Stimulated activated CD4-positive, alpha-beta T cell treated with anti-CD3 and anti-CD28 coated beads, TNF-alpha, amount 100 ng/mL, for 4 hours (primary cell): ENCODE measurements at places on chromosomes 7 and 10.

GRCh38 chr10:78898341-78899097, 170.2 kb upstream of the ZMIZ1 start:
- no peak for DNase-seq

DNA sequence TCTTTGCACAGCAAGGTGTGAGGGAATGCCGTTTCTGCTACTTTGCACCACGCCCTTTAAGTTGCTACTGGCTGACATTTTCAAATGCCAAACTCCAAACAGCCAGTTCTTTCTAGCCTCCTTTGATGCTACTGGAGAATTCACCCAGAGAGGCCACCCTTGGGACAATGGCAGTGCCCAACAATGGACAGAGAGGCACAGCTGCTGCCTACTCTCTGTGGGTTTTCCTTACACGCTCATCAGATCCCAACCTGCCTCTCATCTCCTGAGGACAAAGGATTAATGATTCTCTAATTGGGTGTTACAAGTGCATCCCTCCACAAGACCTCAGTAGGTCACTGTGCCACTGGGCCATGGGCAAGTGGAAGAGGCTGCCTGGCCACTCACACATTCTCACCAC, 105.8 kb downstream of the COBL start:
- no peak for DNase-seq

- DNase-seq: no peak
These were observed 11.2 kb downstream of the PFKFB3 start for GRCh38 chr10:6213908-6214307.

DNA sequence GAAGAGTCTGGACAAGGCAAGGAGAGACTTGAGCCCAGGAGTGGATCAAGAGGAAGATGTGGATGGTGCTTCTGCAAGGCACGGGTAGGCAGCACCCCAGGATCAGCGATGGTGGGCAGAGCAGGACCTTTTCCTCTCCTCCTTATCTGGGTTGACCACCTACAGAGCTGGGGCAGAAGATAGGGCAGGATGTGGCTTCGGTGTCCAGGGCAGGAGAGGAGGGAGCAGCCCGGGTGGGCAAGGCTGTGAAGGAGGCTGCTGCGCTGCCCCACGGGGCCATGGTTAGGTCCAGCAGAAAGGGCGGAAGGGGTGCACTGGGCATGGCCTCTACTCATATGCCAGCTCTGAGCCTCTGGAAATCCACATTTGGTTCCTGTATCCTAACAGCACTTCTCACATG, 20.0 kb upstream of the PARP12 start:
- no peak for DNase-seq

DNA sequence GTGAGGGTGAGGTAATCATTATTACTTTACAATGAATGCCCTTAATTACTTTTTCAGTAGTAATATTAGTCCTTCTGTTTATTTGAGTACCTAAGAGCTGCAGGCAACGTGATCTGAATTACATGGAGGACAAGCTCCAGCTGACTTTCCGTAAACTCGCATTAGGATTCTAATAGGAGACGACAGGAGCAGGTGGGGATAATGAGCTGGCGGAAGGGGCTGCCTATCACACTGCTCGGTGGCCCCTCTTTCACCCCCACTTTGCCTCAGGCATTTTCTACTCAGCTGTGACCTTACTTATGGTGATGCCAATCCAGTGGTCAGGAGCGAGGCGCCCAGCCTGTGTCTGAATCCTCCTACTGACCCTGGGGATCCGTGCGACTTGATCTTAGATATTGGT, at the start of gene C7orf33:
Gene C7orf33 (plus strand): TSS at position 296 of the 400 bp plus-strand sequence. CDS start 160 bp downstream, outside the sequence.
- no peak for DNase-seq

GRCh38 chr7:36281945-36282717, 107.5 kb upstream of the ANLN start:
- DNase-seq: no peak

- no peak for DNase-seq
These were observed 297.5 kb upstream of the NRP1 start for GRCh38 chr10:33631991-33632390.

GRCh38 chr7:69982197-69982596, 383.9 kb downstream of the AUTS2 start:
- DNase-seq: no peak

GRCh38 chr7:108809356-108809755, 239.7 kb downstream of the DNAJB9 start:
- DNase-seq: no peak

- DNase-seq: no peak
These were observed 55.8 kb downstream of the INPP5A start for GRCh38 chr10:132593389-132593788.

GRCh38 chr10:91313-91712, 42.2 kb upstream of the TUBB8 start:
- no peak for DNase-seq

DNA sequence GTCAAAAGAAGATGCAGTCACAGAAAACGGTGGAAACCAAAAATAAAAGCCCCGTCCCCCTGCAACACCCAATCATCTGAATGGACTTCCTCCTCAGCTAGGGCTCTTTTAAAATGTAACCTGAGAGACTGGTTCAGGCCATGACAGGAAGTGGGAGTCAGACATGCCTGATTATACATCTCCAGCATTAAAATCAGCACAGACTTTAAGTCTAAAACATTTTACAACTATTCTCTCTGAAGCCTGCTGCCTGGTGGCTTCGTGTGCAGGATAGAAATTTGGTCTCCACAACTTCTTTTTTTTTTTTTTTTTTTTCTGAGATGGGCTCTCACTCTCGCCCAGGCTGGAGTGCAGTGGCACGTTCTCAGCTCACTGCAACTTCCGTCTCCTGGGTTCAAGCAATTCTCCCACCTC, 30.3 kb downstream of the HACD1 start:
- DNase-seq: no peak

DNA sequence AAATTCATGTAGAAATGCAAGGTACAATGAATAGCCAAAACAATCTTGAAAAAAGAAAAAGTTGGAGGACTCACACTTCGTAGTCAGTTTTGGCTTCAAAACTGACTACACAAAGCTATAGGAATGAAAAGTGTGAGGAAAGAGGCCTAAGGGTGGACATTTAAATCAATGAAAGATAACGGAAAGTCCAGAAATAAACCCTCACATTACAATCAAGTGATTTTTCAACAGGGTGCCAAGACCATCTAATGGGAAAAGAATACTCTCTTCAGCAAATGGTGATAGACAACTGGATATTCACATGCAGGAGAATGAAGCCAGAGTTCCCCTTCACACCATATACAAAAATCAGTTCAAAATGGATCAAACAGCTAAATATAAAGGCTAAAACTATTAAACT, 106.8 kb downstream of the SRPK2 start:
- DNase-seq: no peak

DNA sequence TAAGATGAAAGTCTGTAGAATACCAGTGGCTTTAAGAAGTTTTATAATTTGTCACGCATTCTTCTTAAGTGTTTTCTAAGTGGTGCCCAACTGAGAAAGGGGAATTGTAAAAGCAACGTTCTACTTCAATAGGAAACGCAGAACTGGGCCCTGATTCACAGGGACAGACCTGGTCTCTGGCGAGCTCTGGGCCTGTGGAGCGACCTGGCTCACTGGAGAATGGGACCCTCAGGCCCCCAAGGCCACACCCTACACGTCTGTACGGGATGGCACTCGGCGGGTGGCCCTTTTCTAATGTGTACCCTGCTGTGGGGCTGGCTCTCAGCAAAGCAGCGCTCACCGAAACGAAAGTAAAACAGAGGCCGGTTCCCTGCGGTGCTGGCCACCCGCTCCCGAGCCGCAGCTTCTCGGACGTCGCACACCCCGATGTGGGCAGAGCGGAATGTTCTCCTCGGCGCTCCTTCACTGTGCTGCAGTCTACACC, 205.0 kb downstream of the DIP2C start:
- no peak for DNase-seq

- DNase-seq: no peak
These were observed 26.4 kb downstream of the CDK6 start for GRCh38 chr7:92809760-92810573.

- DNase-seq: no peak
These were observed 19.4 kb upstream of the SH2D4B start for GRCh38 chr10:80518143-80518806.

DNA sequence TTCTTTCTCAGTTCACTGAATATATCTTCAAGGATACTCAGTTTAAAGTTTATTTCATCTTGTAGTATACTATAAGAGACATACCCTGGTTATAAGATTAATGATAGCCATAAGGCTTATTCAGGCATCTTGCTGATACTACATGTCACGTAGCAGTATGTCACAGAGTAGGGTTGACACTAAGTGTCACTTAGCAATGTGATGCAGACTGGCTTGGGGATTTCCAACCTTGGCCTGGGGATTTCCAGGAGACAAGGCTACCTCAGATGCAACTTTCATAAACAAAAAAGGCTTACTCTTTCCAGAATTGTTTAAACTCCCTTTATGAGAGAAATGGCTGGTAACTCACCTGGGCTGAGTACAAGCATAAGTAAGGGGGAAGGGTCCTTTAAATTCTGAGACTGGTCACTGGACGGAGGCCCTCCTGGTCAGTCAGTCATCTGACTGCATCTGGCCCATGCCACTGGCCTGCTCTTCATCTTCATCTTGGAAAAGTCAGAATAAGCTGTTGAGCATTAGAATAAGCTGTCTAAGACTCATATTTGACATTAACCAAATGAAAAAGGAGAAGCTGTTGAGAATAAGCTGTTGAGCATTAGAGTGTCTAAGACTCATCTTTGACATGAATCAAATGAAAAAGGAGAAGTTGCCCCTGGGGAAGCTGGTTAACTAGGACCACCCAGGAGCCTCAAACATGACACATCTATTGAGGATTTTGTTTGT, 9.5 kb downstream of the SLC13A1 start:
- no peak for DNase-seq

GRCh38 chr10:88493691-88494483, 89.2 kb downstream of the RNLS start:
- no peak for DNase-seq

DNA sequence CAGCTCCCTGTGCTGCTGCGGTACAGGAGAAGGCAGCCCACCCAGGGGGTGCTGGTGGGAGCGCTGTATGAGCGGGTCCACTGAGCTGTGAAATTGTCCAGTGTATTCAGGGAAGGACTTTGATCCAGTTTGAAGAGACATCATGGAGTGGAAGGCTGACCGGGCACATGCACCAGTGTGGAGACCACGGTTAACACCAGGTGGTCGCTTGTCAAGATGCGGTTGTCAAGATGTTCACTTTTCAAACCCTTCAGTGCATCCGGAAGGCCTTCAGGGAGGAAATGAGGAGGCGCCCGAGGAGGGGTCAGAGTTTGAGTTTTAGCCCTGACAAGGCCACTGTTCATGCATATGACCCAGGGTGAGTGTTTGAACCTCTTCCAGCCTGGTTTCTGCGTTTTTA, 6.1 kb downstream of the DOCK1 start:
- DNase-seq: no peak

DNA sequence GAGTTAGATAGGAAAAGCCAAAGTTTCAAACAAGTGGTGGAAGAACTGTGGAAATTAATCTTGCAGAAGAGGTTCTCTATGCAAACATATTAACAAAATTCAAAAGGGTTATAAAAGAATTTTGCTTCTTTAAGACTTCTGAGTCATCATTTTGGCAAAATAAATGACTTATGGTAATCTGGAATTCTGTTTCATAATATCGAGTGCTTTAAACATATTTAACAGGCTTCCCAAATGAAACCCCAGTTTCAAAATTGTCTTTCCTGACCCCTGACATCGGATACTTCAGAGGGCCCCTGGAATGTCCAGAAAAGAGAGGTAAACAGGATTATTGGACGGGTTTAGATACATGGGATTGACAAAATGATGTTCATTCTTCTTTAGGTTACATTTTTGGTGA, 444.6 kb downstream of the HTR7 start:
- DNase-seq: no peak

DNA sequence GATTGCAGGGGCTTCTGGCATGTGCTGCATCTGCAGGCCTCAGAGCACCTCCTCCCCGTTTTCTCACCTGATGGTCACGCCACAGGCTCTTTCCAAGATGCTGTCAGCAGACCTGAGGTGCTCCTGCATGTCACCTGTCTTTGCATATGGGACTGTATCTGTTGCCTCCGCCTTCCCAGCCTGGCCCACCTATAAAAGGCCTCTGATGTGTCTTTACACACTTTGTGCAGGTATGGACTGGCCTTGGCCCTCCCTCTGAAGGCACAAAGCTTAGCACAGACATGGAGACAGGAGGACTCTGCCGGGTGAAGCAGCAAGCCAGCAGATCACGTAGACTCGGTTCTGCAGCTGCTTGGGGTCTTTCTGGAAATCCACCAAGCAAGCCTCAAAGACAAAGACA, 220.9 kb upstream of the PPP2R2D start:
- no peak for DNase-seq

GRCh38 chr7:85103357-85103756, 83.5 kb downstream of the SEMA3D start:
- no peak for DNase-seq

DNA sequence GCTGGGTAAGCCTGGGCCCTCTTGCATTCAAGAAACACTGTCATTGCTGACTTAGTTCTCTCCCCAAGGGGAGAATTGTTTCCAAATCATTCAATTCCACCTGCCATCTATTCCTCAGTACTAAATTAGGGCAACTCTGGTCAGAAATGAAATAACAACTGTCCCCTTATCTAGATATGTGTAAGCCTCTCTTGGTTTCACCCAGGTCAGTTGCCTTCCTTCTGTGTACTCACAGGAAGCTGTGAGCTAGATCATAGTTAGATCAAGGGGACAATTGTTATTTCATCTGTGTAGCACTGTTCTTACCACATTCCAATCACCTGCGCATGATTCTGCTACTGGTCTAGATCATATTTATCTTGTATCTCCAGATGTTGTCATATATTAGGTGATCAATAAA, 483.0 kb upstream of the SORCS1 start:
- DNase-seq: no peak

- DNase-seq: no peak
These were observed 115.8 kb upstream of the FAM204A start for GRCh38 chr10:118457824-118458428.

DNA sequence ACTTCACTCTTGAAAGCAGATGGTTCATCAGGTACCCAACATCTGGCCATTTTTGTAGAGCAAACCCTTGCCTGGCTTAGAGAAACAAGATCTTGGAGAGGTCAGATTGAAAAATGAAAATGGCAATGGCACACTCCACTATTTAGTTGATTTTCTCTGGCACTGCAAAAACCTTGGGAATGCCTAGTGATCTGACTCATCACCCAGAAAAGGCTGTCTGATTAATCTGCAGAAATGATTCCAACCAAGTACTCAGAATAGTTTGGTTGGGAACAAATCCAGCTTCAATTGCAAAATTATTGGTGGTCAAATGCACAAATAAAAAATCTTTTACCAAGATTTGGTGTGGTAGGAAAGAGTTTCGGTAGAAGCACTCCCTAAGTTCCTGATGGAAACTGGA, 351.2 kb downstream of the PHTF2 start:
- no peak for DNase-seq

DNA sequence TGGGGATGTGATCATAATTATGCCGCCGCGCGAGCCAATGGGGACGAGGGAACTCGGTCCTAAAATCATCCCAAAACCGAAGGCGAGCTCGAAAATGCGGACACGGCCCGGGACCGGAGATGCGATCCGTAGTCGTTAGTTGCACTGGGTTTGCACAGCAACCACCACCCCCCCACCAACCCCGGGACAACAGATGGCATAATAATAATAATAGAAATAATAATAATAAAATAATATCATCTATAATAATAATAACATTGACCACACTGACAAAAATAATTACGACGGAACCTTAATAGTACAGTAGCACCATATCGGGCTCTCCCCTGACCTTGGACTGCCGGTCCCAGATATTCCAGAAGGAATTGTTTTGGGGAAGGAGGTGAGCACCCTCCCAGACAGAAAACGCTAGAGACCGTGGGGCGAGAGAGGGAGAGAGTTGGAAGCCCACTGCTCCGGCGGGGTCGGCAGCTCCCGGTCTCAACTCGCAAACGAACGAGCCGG, 1.1 kb upstream of the EMX2 start:
- DNase-seq: no peak
